ENCODE measurements at places on chromosomes 5 and 9.

GRCh38 chr9:110128664-110129329, 79.2 kb downstream of the C9orf152 start:
- DNase-seq = no peak

DNA sequence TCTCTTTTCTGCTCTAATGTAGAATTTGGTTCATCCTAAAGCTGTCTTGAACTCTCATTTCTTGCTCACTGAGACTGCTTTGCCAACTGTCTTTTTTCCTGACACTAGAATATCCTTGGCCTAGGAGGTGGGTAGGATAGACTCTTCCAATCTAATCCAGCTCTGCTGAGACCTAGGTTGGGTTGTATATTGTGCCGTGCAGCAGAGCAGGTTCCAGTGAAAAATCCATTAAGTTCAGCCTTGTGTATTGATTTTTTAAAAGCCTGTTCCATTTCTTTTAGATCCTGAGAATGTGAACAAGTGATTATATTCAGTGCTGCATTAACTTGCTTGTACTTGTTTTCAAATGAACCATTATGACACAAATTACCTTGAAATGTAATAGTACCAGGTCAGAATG, 539.6 kb downstream of the LRRC70 start:
- no peak for DNase-seq

DNA sequence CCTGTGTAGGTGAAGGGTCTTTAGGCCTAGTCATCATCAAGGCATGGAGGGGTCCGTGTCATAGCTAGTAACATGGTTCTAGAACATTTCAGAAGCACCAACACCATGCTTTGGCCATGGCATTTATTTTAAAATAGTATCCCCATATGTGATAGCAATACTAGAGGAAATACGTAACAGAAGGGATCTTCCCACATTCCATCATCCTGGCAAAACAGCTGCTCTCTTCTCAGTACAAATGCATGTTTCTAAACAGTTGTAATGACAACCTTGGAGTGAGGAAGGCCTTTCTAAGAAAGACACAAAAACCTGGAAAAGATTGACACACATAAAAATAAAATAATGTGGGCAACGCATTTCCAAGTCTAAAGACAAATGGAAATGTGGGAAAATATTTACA, 97.6 kb downstream of the GADD45G start:
- DNase-seq = no peak

DNA sequence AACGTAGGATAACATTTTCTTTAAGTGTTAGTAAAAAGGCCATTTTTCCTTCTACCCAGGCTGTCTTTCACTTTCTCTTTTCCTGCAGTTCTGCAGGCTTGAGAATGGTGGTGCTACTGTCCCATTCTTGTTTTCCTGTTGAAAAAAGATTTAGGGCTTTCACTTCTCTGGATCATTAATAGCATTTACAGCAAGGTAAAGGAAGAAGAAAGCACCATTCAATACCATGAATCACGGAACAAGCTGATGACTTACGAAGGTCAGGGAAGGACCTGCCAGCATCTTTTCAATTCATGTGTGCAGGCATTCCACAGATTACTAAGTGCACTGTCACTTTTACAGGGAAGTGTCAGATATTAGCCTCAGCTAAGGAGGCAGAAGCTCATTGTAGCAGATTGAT, 292.8 kb downstream of the YTHDC2 start:
- no peak for DNase-seq

DNA sequence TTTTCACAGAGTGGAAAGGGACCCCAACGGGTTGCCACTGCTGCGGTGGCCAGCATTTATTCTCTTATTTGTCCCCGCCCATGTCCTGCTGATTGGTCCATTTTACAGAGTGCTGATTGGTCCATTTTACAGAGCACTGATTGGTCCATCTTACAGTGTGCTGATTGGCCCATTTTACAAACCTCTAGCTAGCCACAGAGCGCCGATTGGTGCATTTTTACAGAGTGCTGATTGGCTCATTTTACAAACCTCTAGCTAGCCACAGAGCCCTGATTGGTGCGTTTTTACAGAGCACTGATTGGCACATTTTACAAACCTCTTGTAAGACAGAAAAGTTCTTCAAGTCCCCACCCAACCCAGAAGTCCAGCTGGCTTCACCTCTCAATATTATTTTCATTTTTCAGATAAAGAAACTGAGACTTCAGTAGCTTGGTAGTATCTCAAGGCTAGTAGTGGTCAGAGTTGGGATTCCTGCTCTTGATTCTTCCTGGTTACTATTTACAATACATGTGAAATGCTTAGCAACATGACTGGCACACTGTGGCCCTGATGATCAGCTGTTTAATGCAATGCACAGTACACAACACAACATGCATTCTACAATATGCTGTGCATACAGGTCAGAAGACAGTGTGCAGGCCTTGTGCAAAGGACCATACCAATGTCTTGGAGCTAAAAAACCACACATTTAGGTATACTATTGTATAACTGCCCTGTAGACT, 63.6 kb upstream of the BOD1 start:
- no peak for DNase-seq

GRCh38 chr5:163385824-163386223, 51.6 kb upstream of the CCNG1 start:
- DNase-seq = no peak

- DNase-seq = no peak
Observed at GRCh38 chr5:122312591-122313406, 762 bp downstream of the SNCAIP start.

- DNase-seq = no peak
Observed at GRCh38 chr5:123454259-123454911, 31.2 kb upstream of the CEP120 start.

GRCh38 chr5:151699071-151699901, 12.6 kb upstream of the SPARC start:
- DNase-seq = no peak

DNA sequence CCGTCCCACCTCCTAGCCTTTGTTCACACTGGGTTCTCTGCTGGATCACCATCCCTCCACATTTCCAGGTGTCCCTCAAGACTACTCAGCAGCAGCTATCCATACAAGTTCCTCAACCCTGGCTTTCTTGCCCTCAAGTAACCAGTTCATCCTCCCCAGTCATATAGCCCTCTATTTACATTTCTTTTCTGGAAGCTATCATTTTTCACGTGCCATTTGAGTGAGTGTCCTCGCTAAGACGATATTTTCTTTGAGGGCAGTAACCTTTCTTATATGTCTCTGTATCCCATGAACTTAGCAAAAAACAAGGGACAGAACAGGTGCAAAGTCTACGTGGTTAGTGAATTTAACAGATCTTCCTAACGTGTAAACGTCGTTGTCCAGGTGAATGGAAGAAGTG, 29.6 kb upstream of the KCNMB1 start:
- no peak for DNase-seq

- DNase-seq = no peak
Observed at GRCh38 chr9:133119103-133119845, 1.8 kb downstream of the RALGDS start.

DNA sequence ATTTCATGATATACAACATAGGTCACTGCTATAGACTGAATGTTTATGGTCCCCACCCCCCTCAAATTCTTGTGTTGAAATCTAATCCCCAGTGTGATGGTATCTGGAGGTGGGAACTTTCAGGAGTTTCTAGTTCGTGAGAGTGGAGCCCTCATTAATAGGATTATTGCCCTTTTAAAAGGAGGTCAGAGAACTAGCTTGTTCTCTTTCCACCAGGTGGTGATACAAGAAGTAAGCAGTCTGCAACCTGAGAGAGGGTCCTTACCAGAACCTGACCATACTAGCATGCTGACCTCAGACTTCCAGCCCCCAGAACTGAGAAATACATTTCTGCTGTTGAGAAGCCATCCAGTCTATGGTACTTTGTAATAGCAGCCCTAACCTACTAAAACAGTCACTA, 33.3 kb downstream of the TMEM161B start:
- no peak for DNase-seq

GRCh38 chr5:14322437-14323187, 179.5 kb downstream of the TRIO start:
- DNase-seq = no peak

GRCh38 chr9:73583576-73583975, 431.9 kb downstream of the ANXA1 start:
- no peak for DNase-seq

- DNase-seq = no peak
Observed at GRCh38 chr5:81717226-81717625, 33.7 kb downstream of the SSBP2 start.

DNA sequence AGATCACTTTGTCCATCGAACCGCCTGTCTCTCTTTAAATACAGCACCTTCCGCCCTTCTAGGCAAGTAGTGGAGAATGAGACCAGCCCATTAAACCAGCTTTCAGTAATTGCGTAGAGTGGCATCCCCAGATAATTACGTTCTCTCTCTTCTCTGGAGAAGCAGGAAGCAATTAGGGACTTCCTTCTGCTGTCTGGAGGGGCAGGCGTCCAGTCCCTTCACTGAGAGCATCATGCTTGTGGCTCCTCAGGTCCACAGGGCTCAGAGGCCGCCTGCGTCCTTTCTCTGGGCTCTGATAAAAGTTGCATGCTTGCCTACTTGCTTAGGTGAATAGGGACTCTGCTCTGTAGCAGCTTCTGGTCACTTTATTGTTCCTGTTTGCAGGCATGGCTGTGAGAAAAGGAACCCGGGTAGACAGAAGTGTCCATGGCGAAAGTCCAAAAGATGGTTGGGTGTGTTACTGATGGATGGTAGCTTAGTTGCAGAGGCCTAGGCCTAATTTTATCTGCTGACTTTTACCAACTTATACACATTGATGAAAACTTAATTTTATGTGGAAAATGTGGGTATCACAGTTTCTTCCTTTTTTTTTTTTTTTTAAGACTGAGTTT, 299.1 kb upstream of the PANK3 start:
- no peak for DNase-seq

GRCh38 chr5:81980160-81980559, 8.3 kb downstream of the ATG10 start:
- DNase-seq = no peak

- DNase-seq = no peak
Observed at GRCh38 chr9:35374436-35374835, 115.5 kb upstream of the RUSC2 start.

GRCh38 chr5:112388739-112389138, 30.3 kb downstream of the EPB41L4A start:
- DNase-seq = no peak

GRCh38 chr9:110126499-110126941, 81.4 kb downstream of the C9orf152 start:
- no peak for DNase-seq

DNA sequence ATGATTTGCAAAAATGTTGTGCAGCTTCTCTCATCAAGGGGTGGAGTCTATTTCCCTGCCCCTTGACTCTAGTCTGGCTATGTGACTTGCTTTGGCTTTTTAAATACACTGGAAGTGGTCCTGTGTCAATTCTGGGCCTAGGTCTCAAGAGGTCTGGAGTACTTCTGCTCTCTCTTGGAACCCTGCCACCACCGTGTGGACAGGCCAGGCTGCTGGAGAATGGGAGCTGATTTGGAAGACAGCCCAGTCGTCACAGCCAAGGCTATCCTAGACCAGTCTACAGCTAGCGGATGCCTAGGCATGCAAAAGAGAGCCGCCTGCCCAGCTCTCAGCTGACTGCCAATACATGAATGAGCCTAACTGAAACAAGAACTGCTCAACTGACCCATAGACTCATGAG, 56.7 kb upstream of the CLINT1 start:
- DNase-seq = no peak

- DNase-seq = no peak
Observed at GRCh38 chr5:22896152-22896551, 43.0 kb upstream of the CDH12 start.

DNA sequence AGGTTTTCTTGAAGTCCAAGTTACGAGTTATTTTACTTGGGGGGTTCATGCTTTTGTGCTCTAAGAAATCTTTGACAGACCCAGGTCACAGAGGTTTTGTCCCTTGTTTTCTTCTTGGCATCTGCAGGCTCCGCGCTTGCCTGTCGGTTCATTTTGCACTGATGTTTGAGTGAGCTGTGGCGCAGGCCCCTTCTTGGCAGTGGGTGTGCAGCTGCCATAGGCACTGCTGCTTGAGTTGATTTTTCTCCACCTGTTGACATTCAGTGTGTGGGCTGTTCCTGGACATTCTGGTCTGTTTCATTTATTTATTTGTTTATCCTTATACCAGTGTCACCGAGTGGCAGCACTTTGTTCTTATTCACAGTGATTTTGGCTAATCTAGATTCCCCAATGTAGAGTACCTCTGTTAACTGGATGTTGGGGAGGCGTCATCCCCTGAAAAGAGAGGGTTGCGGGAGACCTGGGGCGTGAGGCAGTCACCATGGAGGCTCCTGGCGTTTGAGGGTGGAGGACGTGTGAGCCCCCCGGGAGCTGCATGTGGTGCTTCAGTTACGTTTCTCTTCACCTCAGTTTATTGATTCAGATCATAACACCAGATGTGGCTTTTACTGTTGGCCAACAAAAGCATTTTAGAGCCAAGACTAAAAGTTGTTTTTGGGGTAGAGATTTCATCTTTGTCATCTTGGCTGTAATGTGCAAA, 121.4 kb upstream of the CACNA1B start:
- DNase-seq = no peak

GRCh38 chr5:10502578-10502977, 60.9 kb downstream of the ROPN1L start:
- DNase-seq = no peak
